ENCODE measurements at places on chromosomes 2 and 18.

GRCh38 chr2:173355132-173355865 lies 627 bp downstream of the CDCA7 start:
- DNase-seq, result no peak

GRCh38 chr2:38146275-38146906 lies 70.4 kb upstream of the CYP1B1 start:
- DNase-seq, result no peak

- DNase-seq, result no peak
Measured at GRCh38 chr18:55413474-55413873, 174.5 kb downstream of the TCF4 start.

DNA sequence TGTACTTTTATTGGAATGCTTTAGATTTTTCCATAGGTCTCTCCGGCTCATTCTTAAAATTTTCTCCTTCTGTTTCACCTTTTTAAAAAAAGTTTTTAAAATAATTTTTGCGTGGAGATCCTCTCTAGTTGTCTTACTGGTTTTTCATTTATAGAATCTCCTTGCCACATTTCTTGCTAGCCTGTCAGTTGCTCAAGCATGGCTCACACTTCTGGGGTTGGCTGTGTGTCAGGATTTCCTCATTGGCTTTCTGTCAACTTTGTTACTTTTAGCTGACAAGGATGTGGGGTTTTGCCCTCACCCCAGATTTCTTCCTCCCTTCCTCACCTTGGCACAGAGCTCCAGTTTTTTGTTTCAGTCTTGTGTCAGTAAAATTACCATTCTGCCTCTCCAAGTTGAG lies 124.6 kb downstream of the ZNF407 start:
- DNase-seq, result no peak

DNA sequence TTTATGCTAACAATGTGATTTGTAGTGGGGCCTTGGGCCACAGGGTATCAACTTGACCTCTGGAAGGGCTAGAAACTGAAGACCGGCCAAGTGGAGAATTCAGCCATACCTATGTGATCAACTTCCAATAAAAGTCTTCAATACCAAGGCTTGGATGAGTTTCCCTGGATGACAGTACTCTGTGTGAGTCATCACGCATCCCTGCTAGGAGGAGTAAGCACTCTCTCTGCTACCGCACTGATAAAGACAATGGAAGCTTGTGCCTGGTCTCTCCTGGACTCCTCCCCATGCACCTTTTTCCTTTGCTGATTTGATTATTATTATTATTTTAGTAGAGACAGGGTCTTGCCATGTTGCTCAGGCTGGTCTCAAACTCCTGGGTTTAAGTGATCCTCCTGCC lies 58.1 kb downstream of the SKA1 start:
- DNase-seq, result no peak

DNA sequence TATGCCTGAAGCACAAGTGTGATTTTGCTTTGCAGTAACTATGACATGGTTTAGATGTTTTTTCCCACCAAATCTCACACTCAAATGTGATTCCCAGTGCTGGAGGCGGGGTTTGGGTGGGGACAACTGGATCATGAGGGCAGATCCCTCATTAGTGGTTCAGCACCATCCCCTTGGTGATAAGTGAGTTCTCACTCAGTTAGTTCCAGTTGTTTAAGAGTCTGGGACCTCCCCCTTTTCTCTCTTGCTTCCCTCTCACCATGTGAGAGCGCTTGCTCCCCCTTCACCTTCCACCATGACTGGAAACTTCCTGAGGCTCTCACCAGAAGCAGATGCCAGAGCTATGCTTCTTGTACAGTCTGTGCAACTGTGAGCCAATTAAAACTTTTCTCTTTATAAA lies 102.9 kb downstream of the NBAS start:
- DNase-seq, result no peak

- no peak for DNase-seq
Measured at GRCh38 chr2:39379643-39380524, 57.2 kb downstream of the MAP4K3 start.
